ENCODE measurements at places on chromosomes 3 and 15. TPM values are rescaled to one million over a fixed set of nuclear protein-coding genes. Genes with fewer than 3 reads are reported as not detected.

The TEX55 gene
- total RNA-seq, result not detected

The CLDN16 gene
- total RNA-seq, result not detected

The ARL13B gene
- 1.8 TPM for total RNA-seq

The MYO1E gene
- 41.8 TPM for total RNA-seq

The UBAP1L gene
- 2.8 TPM for total RNA-seq

The SLC12A1 gene
- not detected for total RNA-seq
